Stimulated activated CD8-positive, alpha-beta memory T cell treated with anti-CD3 and anti-CD28 coated beads, Interleukin-4, amount 100 ng/mL, for 1 hour (primary cell): ENCODE measurements at places on chromosomes 5 and 9.

GRCh38 chr9:109166171-109166770 is 778 bp downstream of the FRRS1L start:
- no peak for DNase-seq

DNA sequence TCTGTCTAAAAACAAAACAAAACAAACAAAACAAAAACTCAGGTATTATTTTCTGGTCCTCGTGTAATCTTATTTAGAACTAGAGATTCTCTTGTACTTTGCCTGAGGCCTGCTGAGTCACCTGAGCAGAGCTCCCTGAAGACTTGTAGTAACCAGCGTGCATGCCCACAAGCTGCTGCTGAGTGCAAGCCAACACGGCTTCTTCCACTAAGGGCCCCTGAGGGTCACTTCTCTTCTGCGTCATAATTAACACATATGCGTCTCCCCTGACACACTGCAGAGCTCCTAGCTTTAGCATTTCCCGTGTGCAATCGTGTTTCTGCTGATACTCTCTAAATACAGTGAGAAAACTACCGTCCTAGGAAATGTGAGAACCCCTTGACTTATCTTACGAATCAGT is 10.9 kb upstream of the NDFIP1 start:
- DNase-seq: no peak

DNA sequence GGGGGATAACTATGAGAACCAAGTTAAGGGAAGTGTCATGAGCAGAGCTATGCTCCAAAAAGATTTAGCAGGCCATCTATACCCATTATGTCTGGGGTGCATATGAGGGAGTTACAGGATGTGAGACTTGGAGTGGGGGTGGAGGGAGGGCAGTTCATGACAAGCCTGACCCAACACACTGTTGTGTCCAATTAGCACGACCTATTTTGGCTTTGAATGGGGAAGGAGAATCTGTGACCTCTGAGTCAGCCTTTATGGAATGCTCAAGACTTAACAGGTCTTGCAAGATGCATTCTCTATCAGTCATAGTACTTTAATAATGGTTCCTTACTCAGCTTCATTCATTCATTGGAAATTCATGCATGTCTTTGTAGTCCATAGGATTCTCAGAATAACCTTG is 71.7 kb downstream of the GRIA1 start:
- no peak for DNase-seq

- DNase-seq: no peak
Measured at GRCh38 chr5:73780302-73781080, 154.5 kb downstream of the ARHGEF28 start.

GRCh38 chr5:137791387-137791786 is 37.2 kb upstream of the HNRNPA0 start:
- no peak for DNase-seq

- no peak for DNase-seq
Measured at GRCh38 chr9:87643778-87644570, 81.9 kb upstream of the CTSL start.

GRCh38 chr9:97406620-97407177 is 5.2 kb upstream of the TDRD7 start:
- no peak for DNase-seq

- no peak for DNase-seq
Measured at GRCh38 chr5:173785400-173785799, 102.7 kb upstream of the CPEB4 start.

- DNase-seq: no peak
Measured at GRCh38 chr9:136563646-136564325, 17.9 kb upstream of the NOTCH1 start.

- DNase-seq: no peak
Measured at GRCh38 chr9:17802249-17802857, 223.5 kb downstream of the SH3GL2 start.

GRCh38 chr5:149355688-149356087 is 2.2 kb upstream of the PCYOX1L start:
- DNase-seq: no peak

DNA sequence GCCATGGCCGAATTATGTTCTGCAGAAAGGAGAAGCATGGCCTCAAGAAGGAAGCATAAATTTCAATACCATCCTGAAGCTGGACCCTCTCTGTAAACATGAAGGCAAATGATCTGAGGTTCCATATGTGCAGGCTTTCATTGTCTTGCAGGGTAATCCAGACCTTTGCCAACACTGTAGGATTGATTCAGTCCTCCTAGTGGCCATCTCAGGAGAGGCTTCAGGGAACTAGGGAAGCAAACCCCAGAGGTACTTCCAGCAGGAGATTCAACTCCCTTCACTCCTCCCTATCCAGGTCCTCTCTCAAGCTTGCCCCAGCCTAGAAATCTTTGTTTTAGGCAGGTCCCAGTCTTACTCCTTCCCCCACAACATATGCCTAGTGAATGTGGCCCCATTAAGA is 99.3 kb upstream of the HCN1 start:
- DNase-seq: no peak

DNA sequence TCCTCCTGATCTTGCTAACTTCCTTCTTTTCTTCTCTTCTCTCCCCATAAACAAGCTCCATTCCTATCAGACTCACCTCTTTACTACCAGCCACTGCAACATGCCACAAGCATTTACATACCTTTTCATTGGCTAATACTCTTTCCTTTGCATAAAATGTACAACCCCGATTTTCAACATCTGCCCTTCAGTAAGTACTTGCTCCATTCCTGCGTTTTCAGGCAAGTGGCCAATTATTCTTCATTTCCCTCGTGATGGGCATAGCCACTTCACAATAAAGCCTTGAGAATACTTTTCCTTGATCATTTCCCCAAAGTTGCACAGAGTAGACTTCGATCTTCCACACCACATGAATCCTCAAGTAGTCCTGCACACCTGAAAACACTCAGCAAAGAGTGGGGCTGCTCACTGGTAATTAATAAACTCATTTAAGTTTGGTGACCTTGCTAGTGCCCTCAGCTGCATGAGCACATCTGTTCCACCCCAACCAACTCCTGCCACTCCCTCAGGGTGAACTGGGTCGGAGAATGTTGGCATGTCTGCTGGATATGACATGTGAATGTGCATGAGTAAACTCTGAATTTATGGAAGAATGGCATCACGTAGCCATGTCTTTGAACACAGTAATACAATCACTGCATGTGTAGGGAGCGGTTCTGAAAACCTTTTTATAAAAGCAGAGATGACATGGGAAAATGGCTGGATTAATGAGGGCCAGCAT is 535.8 kb downstream of the SEMA5A start:
- DNase-seq: no peak

GRCh38 chr9:95047452-95048224 is 269.9 kb downstream of the FANCC start:
- DNase-seq: no peak

- no peak for DNase-seq
Measured at GRCh38 chr5:164319161-164319560, 813.7 kb downstream of the MAT2B start.

DNA sequence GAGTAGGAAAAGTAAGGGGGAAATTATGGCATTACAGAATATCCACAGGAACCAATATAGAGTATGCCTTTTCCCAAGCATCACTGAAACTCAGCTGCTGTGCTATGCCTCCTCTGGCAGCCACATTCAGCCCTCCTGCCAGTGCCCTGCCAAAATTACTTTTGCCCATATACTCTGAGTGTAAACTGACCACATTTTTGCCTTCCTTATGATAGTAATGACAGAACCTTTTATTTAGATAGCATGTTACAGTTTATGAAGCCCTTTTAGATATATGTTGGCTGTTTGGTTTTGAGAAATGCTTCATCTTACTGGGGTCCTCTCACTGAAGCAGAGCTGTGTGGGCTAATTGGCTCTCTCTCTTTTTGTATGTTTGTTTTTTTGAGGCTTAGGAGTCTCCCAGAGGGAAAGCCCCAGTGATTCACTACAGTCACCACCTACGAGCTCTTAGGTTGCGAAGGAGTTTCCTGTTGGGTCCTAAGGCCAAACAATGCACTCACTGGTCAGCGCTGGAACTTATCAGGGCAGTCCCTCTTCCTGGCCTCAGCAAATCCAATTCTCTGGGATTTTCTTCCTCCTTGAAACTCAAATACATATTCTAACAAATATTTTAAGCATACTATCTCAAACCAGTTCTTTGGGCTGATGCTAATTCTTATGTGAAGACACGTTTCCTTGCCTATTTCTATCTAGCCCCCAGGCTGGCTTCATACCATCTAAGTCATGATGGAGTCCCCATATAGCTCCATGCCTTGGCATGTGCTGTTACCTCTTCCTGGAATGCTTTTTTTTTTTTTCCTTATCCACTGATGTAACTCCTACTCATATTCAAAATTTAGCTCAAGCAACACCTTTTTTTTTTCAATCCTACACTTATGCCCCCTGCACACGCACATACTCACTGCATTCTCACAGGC is 3.7 kb downstream of the PHF24 start:
- no peak for DNase-seq

DNA sequence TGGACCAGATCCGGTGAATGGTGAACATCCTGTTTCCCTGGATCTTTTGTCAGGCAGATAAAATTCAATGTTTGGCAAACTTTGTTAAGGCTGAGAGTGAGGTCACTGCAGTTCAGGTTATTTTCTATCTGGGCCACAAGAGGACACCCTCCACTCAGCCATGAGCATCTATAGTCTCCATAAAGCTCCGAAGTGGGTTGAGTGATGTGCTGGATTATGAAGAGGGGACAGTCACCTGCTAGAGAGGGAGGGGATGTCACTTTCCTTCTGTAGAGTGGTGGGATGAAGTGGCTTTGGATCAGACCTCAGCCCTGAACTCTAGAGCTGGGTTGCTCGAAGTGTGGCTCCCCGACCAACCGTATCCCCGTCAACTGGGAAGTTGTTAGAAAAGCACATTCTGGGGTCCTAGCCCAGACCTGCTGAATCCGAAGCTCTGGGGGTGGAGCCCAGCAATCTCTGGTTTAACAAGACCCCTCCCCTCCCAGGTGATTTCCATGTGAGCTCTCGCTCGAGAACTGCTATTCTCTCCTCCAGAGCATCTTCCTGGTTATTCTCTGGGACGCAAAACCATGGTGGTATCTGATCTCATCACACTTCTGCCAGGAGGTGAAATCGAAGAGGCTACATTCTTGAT is 31.8 kb upstream of the FGF1 start:
- DNase-seq: no peak

- DNase-seq: no peak
Measured at GRCh38 chr9:121358751-121359150, 11.3 kb downstream of the STOM start.

DNA sequence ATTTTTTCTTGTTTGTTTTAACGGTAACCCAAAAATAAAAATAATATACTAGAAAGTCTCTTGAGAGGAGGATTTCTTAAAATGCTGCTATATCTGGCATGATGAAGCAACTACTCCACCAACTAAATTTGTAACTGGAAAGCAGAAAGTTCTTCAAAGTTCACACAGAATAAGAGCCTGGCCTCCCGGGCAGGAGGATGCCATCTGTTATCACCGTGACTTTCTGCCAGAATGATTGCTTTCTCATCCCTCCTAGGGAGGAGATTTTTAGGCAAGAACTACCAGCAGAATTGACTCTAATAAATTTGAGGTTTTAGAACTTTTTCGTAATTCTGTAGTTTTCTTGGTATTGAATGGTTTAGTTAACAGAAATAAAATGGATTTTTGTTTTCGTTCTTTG is 464.6 kb upstream of the ACTBL2 start:
- DNase-seq: no peak

DNA sequence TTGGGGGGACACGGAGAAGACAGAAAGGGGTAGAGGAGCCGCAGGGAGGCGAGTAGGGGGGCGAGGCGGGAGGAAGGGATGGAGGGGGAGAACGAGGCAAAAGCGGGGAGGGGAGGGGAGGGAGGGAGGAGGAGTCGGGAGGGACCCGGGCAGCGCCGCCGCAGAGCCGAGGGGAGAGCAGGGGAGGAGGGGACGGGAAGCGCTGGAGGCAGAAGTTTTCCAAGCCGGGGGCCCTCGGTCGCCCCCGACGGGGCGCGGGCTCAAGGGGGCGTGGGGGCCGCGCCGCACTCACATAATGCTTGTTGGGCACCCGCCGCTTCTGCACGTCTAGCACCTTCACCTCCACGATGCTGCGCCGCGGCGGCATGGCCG is 353 bp downstream of the SH3PXD2B start:
- DNase-seq: no peak

GRCh38 chr9:130191068-130191748 is 19.0 kb downstream of the NCS1 start:
- no peak for DNase-seq

- no peak for DNase-seq
Measured at GRCh38 chr9:5445886-5446285, 4.5 kb upstream of the CD274 start.

- DNase-seq: no peak
Measured at GRCh38 chr5:60177596-60177995, 284.1 kb upstream of the PDE4D start.

GRCh38 chr9:81573415-81574321 is 115.7 kb downstream of the TLE1 start:
- DNase-seq: no peak

DNA sequence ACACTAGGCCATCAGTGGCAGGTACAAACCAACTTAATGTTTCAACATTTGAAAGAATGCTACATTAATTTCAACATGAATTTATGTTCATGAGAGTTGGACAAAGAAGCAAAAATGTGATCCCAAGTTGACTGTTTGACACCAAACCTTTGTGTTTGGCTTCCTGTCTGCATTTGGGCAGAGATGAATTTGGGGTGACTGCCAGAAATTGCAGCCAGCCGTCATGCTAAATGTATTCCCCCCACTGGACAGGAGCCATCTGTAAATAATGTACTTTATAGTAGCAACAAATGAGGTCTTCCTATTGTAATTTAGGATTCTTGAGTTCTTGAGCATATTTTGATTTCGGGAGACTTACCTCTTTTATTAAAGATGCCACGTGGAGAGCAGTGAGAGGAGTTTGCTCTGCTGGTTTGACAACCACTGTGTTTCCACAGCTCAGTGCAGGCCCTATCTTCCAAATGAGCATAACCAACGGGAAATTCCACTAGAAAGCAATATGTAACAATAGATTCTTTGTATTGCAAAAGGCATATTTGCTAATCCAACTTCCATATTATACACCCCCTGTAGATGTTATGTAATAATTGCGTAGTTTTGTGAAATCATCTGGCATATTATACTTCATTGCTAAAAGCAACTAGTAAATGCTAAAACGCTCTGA is 27.6 kb downstream of the ALDH1A1 start:
- no peak for DNase-seq

DNA sequence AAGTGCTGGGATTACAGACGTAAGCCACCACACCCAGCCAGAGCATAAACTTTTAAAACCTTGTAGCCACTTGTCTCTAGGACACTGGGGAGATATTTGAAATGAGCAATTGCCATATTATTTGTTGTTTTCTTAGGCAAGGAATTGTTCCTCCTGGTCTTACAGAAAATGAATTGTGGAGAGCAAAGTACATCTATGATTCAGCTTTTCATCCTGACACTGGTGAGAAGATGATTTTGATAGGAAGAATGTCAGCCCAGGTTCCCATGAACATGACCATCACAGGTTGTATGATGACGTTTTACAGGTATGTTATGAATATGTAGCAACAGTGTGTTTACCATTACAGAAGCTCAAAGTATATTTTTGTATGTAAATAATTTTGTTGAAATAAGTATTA is 30.5 kb downstream of the SFXN1 start:
- DNase-seq: no peak

DNA sequence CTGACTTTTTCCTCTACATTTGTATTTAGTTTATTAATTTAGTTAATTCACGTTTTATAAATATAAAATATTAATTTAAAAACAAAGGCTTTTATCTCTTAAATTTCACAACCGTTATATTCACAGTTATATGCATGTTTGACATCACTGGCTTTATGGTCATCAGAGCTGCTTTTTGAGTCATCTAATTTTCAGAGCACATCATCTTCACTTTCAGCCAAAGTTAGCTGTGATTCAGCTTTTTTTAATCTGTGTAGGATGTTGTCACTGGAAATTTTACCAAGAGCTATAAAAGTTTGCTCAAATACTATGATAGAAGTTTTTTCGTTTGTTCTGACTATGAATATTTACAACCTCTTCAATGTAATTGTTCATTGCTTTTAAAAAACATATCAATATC is 12.4 kb downstream of the CDC37L1 start:
- no peak for DNase-seq
